Bronchial smooth muscle cell (primary cell): ENCODE measurements at places on chromosomes 11 and 22. TPM values are rescaled to one million over a fixed set of nuclear protein-coding genes. Genes with fewer than 3 reads are reported as not detected.

SLC6A5 gene
- not detected in 2 replicates for total RNA-seq

TBX1 gene
- total RNA-seq = 0.32 TPM in 1 of 2 replicates, not detected in the other

CNTN5 gene
- total RNA-seq = not detected in 2 replicates

SNX32 gene
- 4.0 and 4.1 TPM in 2 replicates for total RNA-seq

FOSL1 gene
- total RNA-seq = 1.7 and 3.9 TPM in 2 replicates

TEF gene
- total RNA-seq = 8.8 and 13.5 TPM in 2 replicates

MB gene
- 0.16 TPM in 1 of 2 replicates, not detected in the other for total RNA-seq

BLID gene
- total RNA-seq = 3.4 and 5.4 TPM in 2 replicates

CRYBB2 gene
- not detected in 2 replicates for total RNA-seq
